CD4-positive, alpha-beta T cell treated with Interleukin-4 for 1 hour (primary cell): ENCODE measurements at places on chromosomes 2 and 18.

DNA sequence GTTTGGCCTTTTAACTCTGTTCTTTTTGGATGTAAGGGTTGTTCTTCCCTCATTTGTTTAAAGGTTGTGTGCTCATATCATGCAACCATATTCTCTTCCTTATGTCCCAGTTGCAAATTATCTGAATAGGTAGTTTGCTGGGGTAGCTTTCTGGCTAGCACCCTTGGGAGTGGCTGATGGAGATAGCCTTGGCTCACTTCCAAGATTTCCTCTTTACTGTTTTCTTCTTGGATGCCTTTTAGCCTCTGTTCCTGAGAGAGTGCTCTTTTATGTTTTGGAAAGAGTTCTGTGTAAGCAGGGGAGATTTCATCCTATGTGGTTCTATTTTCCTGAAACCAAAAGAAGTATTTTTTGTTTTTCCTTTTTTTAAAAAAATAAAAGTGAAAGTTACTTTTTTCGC lies 25.4 kb downstream of the USP14 start:
- DNase-seq = no peak

DNA sequence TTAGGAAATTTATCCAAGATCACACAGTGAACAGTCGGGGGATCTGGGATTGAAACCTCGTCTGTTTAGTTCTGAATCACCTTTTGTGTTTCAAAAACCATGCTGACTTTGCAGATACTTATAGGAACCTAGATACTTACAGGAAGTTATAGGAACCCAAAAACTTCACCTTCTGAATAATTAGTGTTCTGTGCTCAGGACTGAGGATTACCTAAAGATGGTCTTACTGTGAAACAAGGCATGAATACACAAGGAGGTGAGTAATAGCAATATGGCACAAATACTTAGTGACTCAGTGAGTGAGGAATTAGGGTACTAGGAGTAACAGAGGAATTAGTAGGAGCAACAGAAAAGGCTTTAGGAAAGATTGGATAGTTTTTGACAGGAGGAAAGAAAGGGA lies 145.5 kb downstream of the LRATD1 start:
- no peak for DNase-seq

DNA sequence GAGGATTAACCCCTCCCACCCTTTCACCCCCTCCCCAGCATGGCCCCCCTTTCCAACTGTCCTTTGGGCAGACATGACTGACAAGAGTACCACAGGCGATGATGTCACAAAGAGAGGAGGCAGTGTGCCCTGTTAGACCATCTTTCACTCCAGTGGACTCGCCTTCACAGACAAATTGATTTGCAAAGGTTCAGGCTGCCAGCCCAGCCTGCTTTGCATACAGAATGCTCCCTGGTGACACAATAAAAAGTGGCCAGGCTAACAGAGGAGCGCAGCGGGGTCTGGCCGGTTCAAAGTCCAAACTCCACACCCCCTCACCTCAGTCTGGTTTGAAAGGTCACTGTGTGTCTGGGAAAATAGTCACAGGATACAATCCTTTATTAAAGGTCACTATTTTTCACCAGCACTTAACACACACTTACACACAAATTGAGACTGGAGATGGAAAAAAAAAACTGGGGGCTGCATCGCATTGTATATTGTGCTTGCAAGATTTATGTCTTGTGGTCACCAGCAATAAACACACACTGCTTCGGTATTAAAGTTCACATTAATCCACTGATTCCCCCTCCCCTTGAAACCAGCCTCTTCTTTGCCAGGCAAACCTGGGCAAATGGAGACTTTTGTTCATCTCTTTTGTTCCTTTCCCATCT lies 236.9 kb downstream of the BCL11A start:
- DNase-seq = no peak

GRCh38 chr2:85355073-85355410 lies 473 bp downstream of the ELMOD3 start:
- no peak for DNase-seq

DNA sequence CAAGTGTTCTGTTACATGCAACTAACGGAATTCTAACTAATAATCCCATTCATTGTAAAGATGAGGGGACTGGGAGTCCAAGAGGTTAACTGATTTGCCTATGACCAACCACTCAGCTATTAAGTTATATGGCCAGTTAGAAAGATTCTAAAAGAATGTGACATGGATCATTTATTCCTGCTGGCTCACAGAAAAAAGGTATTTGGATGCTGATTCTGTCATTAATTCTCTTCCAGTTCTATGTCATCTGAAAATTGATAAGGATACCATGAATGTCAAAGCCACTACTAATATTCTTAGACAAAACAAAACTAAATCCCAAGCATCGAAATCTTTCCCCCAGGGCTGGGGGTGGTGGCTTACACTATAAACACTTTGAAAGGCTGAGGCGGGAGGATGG lies 41.2 kb upstream of the GORASP2 start:
- DNase-seq = no peak

DNA sequence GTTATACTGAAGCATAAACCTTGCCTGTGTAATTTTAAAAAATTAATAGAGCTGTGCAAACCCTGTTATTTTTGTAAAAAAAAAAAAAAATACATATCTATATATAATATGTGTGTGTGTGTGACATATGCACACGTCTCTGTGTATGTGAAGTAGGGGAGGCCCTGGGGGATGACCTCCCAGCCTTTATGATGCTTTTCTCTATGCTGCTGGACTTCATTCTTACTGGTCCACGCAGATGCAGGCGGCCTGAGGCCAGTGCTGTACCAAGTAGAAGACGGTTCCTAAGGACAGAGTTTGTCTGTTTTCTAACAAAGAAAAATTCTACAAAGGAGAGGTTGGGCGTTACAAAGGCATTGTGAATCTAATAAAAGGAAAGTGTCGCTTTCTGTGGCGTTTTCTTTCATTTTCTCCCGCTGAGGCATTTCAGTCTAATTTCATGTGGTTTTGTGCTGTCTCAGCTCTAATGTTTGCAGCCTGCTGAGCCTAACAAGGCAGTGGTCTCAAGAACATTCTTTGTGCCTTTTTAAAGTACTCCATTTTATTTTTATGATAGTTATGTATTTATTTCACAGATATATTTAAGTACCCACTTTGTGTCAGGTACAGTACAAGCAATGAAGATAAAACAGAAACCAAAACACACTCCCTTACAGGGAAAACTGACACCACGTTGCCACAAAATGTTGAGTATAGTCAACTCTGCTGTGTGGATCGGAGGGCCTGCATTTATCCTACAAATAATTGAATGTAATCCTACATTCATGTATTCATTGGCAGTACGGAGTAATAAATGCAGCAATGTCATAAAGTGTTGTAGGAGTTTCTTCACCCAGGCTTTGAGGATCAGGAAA lies 118.0 kb downstream of the RAB3GAP1 start:
- DNase-seq = no peak

GRCh38 chr2:43653506-43653905 lies 16.4 kb downstream of the PLEKHH2 start:
- no peak for DNase-seq

GRCh38 chr2:191670787-191671186 lies 7.1 kb upstream of the NABP1 start:
- DNase-seq = no peak

DNA sequence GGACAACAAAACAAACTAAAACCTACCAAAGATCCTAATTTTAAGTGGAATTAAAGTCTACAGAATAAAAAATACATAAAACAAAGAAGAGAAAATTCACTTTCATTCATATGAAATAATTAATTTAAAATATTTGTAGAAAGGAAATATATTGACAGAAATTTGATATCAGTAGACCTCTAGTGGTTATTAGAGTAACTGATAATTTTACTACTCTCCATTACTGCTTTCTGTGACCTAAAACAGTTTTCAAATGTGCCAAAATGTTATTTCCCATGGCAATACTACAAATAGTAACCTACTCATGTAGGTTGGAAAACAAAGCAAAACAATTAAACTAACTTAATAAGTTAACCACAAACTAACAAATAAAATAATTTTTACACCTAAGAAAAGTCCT lies 147.1 kb downstream of the NOL4 start:
- no peak for DNase-seq

- peak; percentile 79 for DNase-seq
These were observed 46.9 kb downstream of the DNMT3A start for GRCh38 chr2:25294573-25295462.

DNA sequence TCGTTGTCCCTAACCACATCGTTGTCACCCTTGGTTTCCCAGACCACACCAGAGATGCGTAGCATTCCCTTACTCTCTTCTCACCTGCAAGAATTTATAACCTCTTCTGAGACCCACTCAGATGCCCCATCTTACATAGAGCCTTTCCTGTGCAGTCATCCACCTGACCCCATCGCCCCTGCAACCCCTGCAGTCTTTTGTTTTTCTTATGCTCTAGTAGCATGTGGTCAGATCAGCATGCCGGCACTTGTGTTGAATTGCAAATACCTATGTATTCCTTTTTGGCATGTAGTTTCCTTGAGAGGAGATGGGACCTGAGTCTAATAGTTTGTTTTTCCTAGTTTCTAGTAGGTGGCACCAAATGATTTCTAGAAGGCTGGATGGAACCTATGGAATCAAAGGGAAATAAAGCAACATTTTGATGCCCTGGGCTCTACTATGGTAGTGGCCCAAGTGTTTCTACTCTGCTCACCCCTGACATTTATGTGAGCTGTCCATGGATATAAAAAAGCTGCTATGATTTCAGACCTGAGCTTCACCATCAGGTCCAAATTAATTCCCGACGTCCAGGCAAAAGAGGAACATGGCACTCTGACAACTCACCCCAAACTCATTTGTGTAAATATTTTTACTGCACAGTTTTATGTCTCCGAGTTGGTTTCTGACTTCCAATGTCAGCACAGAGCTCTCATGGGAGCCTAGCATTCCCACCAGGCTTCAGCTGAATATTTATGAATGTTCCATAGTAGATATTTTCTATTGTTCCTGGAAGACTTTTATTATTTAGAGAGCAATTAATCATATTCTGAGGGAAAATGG lies 143.6 kb downstream of the RNF144A start:
- DNase-seq = no peak

- no peak for DNase-seq
These were observed 520.0 kb upstream of the SALL3 start for GRCh38 chr18:78459668-78460067.

GRCh38 chr2:95525294-95526035 lies 40.9 kb upstream of the TRIM43B start:
- no peak for DNase-seq
